ENCODE measurements at places on chromosomes 11 and 22. TPM values are rescaled to one million over a fixed set of nuclear protein-coding genes. Genes with fewer than 3 reads are reported as not detected.

DNA sequence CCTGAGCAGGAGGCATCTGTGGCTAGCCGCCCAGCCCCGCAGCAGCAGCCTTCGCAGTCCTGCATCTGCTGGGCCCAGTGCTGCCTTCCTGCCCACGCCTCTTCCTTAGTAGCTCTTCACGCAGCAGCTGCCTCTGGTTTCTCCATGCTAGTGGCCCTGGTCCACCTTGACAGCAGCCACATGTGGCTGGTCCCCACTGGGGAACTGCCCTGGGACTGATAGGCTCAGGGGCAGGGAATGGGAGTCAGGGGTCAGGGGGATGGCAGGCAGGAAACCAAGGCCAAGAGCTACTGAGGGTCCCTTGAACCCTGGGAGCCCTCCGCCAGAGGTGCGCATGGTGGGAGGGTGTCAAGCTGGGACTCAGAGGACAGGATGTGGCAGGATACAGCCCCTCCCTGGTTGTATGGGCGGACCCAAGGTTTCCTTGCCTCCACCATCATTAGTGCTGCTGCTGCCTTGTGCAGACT lies 99.4 kb upstream of the PITPNB start:
- no peaks in the 10 kb centered on the region for H3K36me3 ChIP-seq
- no peaks in the 10 kb centered on the region for H3K27me3 ChIP-seq
- no peak overlapping the region for H3K27ac ChIP-seq
- no peak for DNase-seq
- peaks cover 2% of the 10 kb centered on the region for H3K4me1 ChIP-seq

GRCh38 chr22:36211237-36211861 lies 9.7 kb upstream of the APOL4 start:
- H3K4me3 ChIP-seq, result no peak overlapping the region
- H3K36me3 ChIP-seq, result no peaks in the 10 kb centered on the region
- H3K27me3 ChIP-seq, result peaks cover 3% of the 10 kb centered on the region
- H3K27ac ChIP-seq, result no peak overlapping the region

GRCh38 chr11:110711776-110712658 lies at the start of gene ARHGAP20:
ARHGAP20 (minus strand) TSS chr11:110712437; CDS start chr11:110712231, 206 bp downstream.
- no peaks in the 10 kb centered on the region for H3K36me3 ChIP-seq
- DNase-seq, result peak; percentile 71
- H3K27ac ChIP-seq, result no peak within 1 kb of the TSS
- H3K27me3 ChIP-seq, result peaks cover 42% of the 10 kb centered on the region
- H3K4me3 ChIP-seq, result peak within 1 kb of the TSS; percentile 84

- H3K4me1 ChIP-seq, result peaks cover 4% of the 10 kb centered on the region
- no peaks in the 10 kb centered on the region for H3K36me3 ChIP-seq
- peaks cover 36% of the 10 kb centered on the region for H3K27me3 ChIP-seq
- DNase-seq, result no peak
- no peak overlapping the region for H3K27ac ChIP-seq
- no peak overlapping the region for H3K4me3 ChIP-seq
Measured at GRCh38 chr11:13009476-13009920, 382 bp downstream of the RASSF10 start.

- no peaks in the 10 kb centered on the region for H3K4me1 ChIP-seq
- H3K4me3 ChIP-seq, result no peak overlapping the region
- H3K27me3 ChIP-seq, result peaks cover 21% of the 10 kb centered on the region
- no peak overlapping the region for H3K27ac ChIP-seq
- DNase-seq, result no peak
Measured at GRCh38 chr22:26239581-26239980, 70.3 kb downstream of the SEZ6L start.

The PDE2A gene
- 1.4 TPM for total RNA-seq

The SLC22A12 gene
- not detected for total RNA-seq

The NPAS4 gene
- total RNA-seq, result not detected

The PRAME gene
- total RNA-seq, result 0.12 TPM

The MFRP gene
- not detected for total RNA-seq

The C11orf52 gene
- not detected for total RNA-seq

Data from activated B cell treated with CpG ODN at 0.5 μM for 24 hours (primary cell).